Right renal pelvis (tissue), 4 donors: ENCODE measurements at places on chromosomes 5 and 9. TPM values are rescaled to one million over a fixed set of nuclear protein-coding genes. Genes with fewer than 3 reads are reported as not detected.

The KIF20A gene
- 36.0 TPM for polyA plus RNA-seq

The GRIN3A gene
- polyA plus RNA-seq, result 2.8 TPM

DNA sequence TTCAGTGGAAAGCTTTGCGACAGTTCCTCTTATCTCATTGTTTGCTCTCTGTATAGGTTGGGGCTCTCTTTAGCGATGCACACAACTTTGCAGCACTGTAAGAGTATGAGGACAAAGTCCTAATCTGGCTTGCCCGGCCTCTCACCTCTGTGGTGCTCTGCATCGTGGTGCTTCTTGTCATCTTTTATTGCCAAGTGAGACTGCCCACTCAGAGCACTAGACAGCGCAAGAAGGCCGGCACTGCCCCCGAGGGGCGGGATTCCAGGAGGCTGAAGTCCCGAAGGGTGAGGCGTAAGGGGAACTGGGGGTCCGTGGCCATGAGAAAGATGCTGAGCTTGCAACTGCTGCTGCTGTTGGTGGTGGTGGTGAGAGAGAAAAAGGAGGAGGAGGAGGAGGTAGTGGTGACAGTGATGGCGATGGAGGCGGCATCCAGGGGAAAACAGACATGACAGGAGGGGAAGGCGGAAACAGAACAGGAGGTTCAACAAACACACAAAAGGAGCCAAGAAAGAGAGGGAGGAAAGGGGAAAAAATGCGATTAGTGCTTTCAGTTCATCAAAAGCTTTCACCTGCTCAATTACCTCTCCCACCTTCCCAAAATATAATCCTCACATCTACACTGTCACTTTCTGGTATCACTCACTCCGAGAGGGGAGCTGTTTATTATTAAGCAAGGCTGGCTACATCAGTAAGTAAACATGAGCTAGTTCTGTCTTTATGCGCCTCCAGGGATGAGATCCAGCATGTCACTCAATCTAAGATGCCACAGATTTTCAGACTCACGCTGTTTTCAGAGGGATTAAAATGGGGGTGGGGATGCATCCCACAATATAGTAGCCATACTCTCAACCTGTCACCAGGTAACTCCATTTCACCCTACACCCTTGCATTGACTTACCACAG is 55.1 kb downstream of the TLE1 start:
- DNase-seq, result no peak

The IL9 gene
- not detected for polyA plus RNA-seq

The ATP10B gene
- polyA plus RNA-seq, result 0.53 TPM

The DHX29 gene
- 38.9 TPM for polyA plus RNA-seq

GRCh38 chr5:907366-907910 is 14.8 kb downstream of the TRIP13 start:
- DNase-seq, result no peak

DNA sequence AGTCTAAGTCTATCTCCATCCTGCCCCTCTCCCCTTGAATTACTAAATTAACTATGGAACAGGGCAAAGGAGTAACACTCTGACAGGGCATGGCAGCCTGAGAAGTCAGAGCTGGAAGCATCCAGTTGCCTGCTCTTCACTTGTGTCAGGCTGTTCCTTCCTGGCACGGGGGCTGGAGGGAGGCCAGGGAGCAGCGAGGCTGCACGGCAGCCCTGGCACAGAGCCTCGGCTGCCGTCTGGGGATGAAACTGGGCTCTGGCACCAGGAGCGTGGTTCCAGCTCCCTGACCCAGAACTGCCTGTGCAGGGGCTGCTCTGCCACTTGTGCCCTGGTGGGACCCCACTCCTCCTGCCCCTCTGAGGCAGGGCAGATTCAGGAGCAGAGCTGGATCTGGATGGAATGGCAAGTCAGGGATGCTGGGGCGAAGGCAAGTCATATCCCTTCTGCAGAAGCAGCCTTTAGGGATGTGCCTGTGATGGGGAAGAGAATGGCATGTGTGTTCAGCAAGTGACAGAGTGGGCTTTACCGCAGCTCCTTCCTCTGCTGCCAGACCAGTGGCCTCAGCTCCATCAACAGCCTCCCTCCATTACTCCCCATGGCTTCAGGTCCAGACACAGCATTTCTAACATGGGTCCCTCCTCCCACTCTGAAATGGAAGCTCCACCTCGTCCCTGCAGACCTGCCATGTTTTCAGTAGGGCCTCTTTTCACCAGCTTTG is 42.2 kb upstream of the PDE8B start:
- DNase-seq, result no peak

GRCh38 chr5:14143841-14144585 is 871 bp downstream of the TRIO start:
- DNase-seq, result no peak

DNA sequence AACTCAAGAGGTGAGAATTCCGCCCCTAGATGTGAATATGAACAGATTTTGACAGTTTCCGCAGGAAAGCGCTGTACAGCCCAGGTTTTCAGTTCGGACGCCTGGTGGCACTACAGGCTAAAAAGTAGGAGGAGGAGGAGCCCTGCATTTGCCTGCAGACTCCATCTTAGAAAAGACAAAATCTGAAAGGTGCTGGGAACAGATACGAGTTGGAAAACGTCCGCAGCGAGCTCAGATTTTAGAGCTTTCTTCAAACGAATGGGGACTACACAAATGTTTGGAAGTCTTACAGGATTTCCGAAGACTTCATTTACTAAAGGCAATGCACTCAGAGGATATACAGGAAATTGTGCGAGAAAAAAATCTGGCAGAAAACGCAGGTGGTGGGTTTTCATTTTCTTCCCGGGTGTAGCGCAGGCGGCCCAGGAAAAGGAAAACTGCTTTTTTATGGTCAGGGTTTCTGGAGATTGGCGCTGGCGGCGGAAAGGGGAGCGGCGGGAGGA is 9.9 kb upstream of the PCDHB2 start:
- DNase-seq, result no peak

GRCh38 chr9:115988701-115989100 is 164.9 kb upstream of the PAPPA start:
- no peak for DNase-seq

DNA sequence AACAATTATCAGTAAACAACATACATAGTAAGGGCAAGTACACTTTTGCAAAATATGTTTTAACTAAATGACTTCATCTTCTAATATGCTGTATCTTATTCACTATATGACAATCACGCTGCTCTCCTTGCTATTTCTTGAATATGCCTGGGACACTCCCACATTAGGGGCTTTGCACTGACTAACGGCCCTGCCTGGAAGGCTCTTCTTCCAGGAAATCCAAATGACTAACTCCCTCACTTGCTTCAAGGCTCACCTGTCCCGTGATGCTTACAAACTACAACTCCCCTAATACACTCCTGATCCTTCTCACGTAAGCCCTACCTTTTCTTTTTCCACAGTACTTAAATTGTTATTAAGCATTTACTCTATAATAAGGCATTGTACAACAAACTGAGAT is 10.6 kb downstream of the ERP44 start:
- DNase-seq, result no peak

- DNase-seq, result no peak
Observed at GRCh38 chr5:15938961-15939360, 240.6 kb downstream of the MARCHF11 start.

The HTR4 gene
- polyA plus RNA-seq, result 0.05 TPM

- DNase-seq, result no peak
Observed at GRCh38 chr9:16640649-16641048, 229.8 kb downstream of the BNC2 start.

The LHX2 gene
- polyA plus RNA-seq, result 0.49 TPM

The FAM169A gene
- polyA plus RNA-seq, result 17.0 TPM

The TRIM7 gene
- polyA plus RNA-seq, result 0.18 TPM

The ACSL6 gene
- polyA plus RNA-seq, result 1.7 TPM

GRCh38 chr5:77230727-77231470 is 20.4 kb downstream of the PDE8B start:
- DNase-seq, result no peak

GRCh38 chr5:27682600-27682999 is 644.2 kb upstream of the CDH9 start:
- no peak for DNase-seq

The FGF10 gene
- 6.7 TPM for polyA plus RNA-seq

GRCh38 chr9:36218411-36218901 is 27.7 kb downstream of the CLTA start:
- no peak for DNase-seq

The AJM1 gene
- 1.7 TPM for polyA plus RNA-seq

- no peak for DNase-seq
Observed at GRCh38 chr5:674630-675011, 18.5 kb downstream of the TPPP start.

DNA sequence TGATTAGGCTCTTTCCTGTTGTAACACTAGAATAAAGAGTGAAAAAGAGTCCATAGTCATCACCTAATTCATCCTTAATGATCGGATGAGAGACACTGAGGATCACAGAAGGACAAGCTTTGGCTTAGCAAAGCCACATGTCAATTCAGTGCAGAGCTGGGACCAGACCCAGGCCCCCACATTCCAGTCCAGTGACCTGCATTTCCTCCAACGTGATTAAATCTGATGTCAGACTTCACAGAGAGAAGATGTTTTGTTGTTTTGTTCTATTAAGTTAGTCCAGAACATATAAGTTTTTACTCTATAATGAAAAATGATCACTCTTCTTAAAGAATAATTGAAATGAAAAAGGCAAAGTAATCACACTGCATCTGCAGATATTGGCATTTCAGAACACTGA is 377.9 kb upstream of the PAPPA start:
- no peak for DNase-seq

The PCDHGB2 gene
- polyA plus RNA-seq, result 4.1 TPM

DNA sequence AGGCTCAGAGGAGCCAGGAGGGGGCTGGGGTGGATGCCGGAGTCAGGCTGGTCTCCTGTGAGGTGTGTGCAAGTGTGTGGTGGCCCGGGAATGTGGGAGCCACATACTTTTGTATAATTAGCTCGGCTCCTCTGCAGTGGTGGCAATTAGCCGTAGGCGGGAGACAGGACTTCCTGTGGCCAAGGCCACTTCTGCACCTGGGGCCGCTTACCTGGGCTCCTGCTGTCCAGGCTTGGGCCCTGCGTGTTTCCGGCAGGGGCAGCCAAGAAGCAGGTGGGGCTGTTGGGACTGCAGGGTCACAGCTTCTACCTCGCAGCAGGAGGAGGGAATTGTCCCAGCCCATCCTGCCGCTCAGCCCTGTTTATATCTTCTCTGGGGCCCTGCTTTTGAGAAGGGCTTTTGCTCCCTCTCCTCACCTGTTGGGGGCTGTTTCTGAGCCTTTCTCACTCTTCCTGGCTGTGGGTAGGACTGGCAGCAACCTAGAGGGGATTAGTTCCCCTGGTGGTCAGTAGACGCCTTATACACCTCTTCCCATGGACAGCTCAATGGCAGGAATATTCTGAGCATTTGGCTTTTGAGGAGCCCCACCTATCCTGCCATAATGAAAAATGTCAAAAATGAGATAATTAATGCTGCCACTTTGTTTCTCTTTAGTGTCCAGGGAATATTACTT is 145.4 kb upstream of the PITX1 start:
- no peak for DNase-seq

DNA sequence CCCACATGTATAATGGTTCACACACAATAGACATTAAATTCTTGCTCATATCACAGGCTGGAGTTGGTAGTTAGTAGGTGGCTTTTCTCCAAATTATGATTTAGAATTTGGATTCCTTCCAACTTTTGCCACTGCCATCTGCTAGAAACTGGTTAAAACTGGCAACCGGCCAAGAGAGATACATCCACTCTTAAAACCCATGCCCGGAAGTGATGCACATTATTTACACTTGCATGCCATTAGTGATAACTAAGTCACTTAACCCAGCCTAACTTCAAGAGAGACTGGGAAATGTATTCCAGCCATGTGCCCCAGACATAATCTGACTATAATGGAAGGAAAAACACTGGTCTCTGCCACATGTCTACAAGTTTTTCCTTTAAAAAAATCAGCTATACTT is 395.7 kb upstream of the SEMA6A start:
- no peak for DNase-seq

DNA sequence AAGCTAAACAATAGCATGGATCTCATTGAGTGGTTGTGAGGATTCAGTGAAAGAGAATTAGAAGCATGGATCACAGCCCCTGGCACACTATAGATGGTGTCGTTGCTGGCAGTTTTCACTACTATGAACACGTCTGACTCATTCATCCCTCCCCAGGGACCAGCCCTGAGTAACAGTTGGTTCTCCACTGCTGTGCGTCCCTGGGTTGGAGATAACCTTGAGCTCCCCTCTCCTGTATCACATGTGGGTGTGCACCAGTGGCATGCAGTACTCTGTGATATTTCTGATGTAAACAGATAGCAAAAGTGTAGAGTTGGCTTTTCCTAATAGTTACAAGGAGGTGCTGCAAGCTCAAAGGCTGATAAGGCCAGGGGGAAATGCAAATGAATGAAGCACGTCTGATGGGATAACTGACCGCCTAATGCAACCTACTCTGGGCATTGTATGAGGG is 8.8 kb upstream of the LCP2 start:
- no peak for DNase-seq

The PLPP7 gene
- 1.9 TPM for polyA plus RNA-seq

GRCh38 chr9:136847826-136848392 is 1.3 kb upstream of the PHPT1 start:
- no peak for DNase-seq

GRCh38 chr9:38227656-38228055 is 158.6 kb upstream of the SHB start:
- DNase-seq, result no peak

DNA sequence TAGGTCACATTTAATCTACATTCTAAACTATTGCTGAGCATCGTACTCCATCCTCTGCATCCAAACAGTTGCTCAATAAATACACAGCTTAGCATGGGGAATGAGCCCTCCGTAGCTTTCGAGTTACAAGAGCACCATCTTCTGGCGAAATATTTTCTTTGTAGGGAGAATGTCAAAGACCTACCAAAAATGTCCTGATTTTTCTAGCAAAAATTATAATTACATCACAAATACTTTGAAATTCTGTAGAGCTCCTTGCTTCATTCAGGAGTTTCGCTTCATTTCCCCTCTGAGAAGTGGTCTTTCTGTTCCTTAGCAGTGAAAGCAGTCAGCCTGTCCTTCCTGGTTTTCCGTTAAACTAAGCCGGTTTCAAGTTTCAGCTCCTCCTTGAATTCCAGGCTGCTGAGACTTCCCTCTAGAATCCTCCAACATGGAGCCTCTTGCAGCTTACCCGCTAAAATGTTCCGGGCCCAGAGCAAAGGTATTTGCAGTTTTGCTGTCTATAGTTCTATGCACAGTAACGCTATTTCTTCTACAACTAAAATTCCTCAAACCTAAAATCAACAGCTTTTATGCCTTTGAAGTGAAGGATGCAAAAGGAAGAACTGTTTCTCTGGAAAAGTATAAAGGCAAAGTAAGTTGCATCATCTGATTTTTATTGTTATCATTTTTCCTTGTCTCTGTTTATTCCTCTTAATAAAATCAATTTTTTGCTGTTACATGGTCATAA is at the start of gene GPX8:
Gene GPX8 (plus strand): TSS at position 409 of the 730 bp plus-strand sequence. CDS start 22 bp downstream, at position 431.
- DNase-seq, result peak; percentile 70

The GKAP1 gene
- polyA plus RNA-seq, result 15.9 TPM

DNA sequence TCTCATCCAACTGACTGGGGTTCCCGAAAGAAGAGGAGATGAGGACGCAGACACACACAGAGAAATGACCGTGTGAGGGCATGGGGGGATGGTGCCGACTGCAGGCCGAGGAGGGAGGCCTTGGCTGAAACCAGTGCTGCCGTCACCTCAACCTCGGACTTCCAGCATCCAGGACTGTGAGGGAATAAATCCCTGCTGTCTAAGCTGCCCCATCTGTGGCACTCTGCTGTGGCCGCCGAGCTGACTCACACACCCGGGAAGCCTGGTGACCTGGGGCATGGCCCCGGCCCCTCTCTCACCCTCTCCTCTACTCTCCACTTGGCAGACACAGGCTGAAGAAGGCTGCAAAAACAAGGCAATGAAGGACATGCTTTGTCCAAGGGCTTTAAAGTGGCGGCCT is 4.4 kb upstream of the COL5A1 start:
- no peak for DNase-seq
